ENCODE measurements at places on chromosomes 7 and 10.

GRCh38 chr10:21169271-21169670 lies 272.2 kb upstream of the NEBL start:
- DNase-seq, result no peak

- peak; percentile 8 for DNase-seq
Observed at GRCh38 chr10:81108516-81109199, 571.0 kb downstream of the SH2D4B start.

- no peak for DNase-seq
Observed at GRCh38 chr7:95660023-95660434, 63.7 kb upstream of the PDK4 start.

- DNase-seq, result peak; percentile 59
Observed at GRCh38 chr10:131786756-131787605, 113.8 kb upstream of the PPP2R2D start.
